ENCODE measurements at places on chromosomes 6 and 20.

GRCh38 chr6:21935561-21936028, 342.0 kb downstream of the SOX4 start:
- no peak for DNase-seq

- DNase-seq: no peak
Observed at GRCh38 chr6:72365773-72366172, 256.1 kb upstream of the KCNQ5 start.

DNA sequence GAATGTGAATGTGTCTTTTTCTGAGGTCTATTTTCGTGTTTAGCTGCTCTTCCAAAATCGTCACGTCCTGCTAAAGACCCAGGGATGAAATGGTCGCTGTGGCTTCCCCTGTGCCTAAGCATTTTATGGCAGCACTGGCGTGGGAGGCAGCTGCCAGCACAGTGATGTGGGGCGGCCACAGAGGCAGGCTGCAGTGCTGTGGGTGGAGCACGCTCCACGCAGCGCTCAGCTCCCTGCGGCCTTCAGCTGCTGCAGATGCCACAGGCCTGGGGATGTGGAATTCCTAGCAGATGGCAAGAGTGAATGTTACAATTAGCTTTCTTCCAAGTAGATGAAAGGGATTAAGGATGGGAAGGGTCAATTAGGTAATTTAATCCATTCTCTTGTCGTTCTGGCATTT, 242.6 kb downstream of the SMOC2 start:
- DNase-seq: peak; percentile 81

DNA sequence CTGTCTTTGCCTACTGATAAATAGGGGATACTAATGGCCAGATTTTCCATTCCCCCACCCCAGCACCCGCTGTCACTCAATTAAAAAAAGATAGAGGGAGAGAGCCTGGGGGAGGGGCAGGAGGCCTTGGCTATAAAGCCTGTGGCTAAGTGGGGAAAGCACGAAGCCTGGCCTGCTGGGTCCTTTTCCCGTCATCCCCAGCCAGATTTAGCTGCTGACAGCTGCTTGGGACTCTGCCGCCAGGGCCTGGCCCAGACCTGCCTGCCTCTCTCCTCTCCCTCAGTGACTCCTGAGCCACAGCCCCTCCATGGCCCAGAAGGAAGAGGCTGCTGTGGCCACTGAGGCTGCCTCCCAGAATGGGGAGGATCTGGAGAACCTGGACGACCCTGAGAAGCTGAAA, at the start of gene APOBEC2:
APOBEC2 (plus strand) TSS at position 162 of the 400 bp plus-strand sequence; CDS start at position 308, 146 bp downstream.
- no peak for DNase-seq

DNA sequence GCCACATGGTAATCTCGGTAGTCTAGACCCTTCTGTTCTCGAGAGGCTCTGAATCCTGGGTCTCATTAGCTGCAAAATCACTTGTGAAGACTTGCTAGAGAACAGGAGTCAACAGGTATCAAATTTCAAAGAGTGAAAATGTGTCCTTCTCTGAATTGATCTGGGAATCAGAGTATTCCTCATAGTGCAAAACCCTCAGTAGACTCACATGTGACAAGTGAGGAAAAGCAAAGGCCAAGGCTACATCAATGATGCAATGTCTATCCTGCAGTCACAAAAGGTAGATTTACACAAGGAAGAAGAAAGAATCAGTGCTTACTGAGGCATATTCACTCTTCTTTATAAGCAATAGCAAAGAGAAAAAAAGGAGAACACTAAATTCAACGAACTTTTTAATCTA, 1220.0 kb upstream of the GJE1 start:
- no peak for DNase-seq

GRCh38 chr6:162854228-162854627, 126.5 kb downstream of the PACRG start:
- peak; percentile 14 for DNase-seq

- DNase-seq: no peak
Observed at GRCh38 chr20:22504829-22505377, 79.5 kb downstream of the FOXA2 start.

DNA sequence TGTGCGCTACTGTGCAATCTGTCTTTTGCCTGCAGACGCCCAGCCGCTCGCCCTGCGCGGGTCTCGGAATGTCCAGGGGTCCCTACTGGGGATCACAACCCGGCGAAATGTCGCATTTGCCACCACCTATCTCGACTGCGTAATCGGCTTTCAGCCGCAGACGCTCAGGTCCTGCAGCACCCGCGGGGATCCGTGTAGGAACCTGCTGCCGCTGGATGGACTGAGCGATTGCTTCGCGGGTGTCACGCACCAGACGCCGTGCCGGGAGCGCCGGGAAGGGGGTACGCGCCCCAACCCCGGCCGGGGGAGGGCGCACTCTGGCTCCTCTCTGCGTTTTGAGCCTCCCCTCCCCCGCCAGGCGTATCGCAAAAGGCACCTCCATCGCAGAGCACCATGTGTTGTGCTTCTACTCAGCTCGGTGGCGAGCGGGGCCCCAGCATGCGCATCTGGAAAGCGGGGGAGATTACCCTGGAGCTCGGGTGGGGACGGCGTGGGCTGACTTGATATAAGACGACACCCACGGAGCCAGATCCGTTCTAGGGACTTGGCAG, 747 bp upstream of the PTPRA start:
- DNase-seq: peak; percentile 33
